GF-D8 (cell line): ENCODE measurements at places on chromosomes 16 and 17.
A peak's percentile ranks its signal among the peaks of the same experiment; 100 is the strongest.

GRCh38 chr17:61005358-61005757 is 327.7 kb downstream of the BCAS3 start:
- DNase-seq: no peak

- DNase-seq: no peak
These were observed 76.9 kb upstream of the GNG13 start for GRCh38 chr16:877242-878071.

DNA sequence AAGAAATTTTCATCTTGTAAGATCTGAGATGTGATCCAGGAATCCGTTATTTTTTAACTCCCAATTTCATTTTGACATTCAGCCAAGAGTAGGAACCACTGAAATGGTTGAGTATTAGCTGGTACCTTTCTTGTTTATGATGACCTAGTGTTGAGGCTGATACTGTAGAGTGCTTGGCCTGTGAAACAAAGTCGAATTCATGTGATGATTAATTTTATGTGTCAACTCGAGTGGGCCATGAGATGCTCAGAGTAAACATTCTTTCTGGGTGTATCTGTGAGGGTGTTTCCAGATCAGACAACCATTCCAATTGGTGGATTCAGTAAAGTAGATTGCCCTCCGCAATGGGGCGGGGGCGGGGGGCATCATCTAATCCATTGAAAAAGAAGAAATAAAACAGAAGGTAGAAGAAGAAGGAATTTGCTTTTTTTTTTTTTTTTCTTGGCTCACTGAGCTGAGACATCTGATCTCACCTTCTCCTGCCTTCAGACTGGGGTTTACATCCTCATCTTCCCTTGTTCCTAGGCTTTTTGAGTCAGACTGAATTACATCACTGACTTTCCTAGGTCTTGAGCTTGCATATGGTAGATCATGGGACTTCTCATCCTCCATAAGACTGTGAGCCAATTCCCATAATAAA is 264.6 kb upstream of the KCNJ16 start:
- DNase-seq: no peak

DNA sequence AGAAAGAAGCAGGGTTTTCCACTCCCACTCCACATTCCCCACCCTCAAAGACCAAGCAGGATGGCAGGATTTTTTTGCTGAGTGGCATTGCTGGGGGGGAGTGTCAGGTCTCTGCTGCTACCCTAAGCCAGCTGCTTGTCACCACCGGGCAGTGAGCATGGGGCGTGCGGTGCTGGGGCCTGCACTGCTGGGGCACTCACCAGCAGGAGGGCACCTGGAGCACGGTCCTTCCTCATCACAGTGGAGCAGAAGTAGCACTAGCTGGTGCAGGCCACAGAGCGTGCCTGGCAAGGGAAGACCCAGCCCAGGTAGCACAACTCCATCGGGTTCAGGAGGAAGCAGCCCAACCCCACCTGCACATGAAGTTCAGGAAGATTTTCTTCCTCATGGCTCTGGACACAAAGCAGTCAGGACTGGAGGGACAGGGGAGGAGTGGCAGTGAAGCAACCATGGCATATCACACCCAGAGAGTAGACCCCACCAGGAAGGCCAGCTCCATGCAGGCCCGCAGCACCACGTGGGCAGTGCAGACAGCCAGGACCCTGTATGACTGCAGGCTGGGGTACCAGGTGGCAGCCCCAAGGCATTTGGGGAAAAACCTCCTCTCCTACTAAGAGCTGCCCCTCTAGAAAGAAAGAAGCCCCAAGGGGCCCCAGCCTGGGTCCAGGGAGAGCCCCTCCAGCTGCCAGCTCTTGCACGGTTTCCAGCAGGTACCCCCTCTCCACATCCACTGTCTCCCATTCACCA is 16.7 kb upstream of the MYO18A start:
- DNase-seq: no peak

DNA sequence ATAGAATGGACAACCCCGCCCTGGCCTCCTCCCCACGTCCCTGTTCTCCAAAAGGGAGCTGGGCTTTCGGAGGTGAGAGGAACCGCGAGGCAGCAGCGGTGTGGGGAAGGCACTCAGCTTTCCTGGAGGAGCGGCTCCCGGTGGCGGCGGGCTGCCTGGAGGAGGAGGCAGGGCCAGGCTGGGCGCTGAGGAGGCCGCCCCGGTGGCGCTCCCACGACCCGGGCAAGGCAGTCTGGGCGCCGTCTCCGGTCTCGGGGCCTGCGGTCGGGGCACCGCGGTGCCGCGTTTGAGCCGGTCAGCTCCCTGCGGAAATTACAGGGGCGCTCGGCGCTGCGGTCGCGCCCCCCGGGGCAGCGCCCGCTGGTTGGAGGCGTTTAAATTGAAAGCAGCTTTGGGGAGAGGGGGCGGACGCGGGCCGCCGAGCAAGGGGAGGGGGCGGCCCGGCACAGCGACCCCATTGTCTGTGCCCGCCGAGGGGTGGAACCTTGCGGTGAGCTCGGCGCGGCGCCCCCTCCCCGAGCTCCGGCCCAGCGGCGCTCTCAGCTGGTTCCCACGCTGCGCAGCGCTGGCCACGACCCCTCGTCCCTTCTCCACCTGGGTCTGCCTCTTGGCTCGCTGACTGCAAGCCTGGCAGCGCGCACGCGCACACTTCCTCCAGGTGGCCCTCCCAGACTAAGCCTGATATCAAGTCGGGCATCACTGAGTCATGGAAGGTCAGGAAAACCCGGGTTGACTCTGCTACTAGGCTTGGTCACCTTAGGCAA is 58.7 kb upstream of the DLX4 start:
- DNase-seq: no peak

- no peak for DNase-seq
These were observed 2.3 kb downstream of the PAFAH1B1 start for GRCh38 chr17:2595716-2596115.

- no peak for DNase-seq
These were observed 72.1 kb upstream of the GNG13 start for GRCh38 chr16:872436-873242.

DNA sequence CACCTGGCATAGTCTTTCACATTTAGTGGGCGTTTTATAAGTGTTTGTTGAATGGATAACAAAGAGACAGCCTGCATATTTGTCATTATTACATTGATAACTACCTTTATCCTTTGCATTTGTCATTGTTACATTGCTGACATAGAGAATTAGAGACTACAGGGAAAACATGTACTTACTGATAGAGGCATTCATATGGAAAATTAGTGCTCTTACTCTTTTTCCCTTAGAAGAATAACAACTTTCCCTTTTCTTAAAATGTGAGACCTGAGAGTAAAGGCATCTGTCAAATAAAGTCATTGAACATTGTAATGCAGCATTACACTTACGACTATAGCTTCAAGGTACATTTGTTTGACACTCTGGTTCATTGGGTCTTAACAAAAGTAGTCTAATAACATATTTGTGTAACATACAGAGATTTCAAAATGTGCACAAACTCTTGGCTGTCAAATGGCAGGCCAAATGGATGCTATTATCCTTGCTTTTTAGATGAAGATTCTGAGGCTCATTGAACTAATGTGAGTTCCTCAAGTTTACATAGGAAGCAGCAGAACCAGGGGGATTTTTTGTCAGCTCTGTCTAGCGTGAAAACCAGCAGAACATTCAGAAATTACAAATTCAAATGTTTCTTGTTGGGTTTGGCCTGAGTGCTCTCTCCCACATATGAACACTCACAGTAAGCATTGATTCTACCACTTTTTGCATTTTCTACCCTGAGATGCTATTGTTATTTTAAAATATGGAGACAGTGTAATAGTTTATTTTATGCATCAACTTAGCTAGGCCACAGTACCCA is 28.5 kb downstream of the SMIM36 start:
- no peak for DNase-seq

GRCh38 chr17:78818932-78819331 is 21.7 kb downstream of the USP36 start:
- peak; percentile 66 for DNase-seq

DNA sequence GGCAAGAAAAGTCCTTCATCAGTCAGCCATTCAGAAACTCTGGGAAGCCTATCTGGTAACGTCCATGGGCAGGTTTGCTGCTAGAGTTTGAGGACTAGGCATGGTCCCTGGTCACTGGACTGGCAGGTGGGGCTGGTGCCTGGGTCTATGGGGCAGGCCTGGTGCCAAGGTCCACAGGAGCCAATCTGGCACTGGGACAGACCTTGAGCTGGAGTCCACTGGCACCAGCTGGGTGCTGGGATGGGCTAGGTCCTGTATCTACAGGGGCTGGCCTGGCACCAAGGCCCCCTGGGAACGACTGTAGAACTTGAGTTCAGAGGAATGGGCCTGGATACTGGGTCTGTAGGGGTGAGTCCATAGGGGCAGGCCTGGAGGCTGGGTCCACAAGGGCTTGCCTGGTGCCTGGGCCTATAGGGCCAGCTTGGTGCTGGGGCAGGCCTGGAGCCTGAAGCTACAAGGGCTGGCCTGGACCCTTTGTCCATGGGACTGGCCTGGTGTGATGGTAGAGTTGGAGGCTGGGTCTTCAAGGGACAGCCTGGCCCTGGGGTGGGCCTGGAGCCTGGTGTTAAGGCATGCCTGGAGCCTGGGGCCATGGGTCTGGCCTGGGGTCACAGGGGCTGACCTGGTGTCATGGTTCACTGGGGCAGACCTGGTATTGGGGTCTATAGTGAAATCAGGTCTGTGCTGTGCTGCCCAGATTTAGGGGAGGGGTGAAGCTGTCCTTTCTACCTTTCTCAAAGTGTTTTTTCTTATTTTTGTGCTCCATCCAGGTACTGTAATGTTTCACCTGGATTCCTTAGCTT is 30.5 kb upstream of the NKD1 start:
- no peak for DNase-seq
